Activated CD4-positive, alpha-beta T cell treated with anti-CD3 and anti-CD28 coated beads, Interleukin-2, amount 10 ng/mL, durations not matched to agents 24 days and 14 days (primary cell): ENCODE measurements at places on chromosomes 3 and 15. TPM values are rescaled to one million over a fixed set of nuclear protein-coding genes. Genes with fewer than 3 reads are reported as not detected.

The NPAP1 gene
- not detected in 2 replicates for total RNA-seq

The PLA2G4D gene
- not detected in 2 replicates for total RNA-seq

The CCR1 gene
- 5.9 and 6.7 TPM in 2 replicates for total RNA-seq

The DNAH1 gene
- total RNA-seq = 9.9 and 10.6 TPM in 2 replicates

The WNT7A gene
- total RNA-seq = 0.05 TPM in 1 of 2 replicates, not detected in the other

The AQP9 gene
- 0.26 TPM in 2 replicates for total RNA-seq

The RBM6 gene
- 95.3 and 100 TPM in 2 replicates for total RNA-seq

The ADAMTS9 gene
- not detected in 2 replicates for total RNA-seq

The CACNA1D gene
- total RNA-seq = 0.62 and 0.77 TPM in 2 replicates

The PRR20G gene
- total RNA-seq = not detected in 2 replicates

The PIERCE2 gene
- 0.49 TPM in 1 of 2 replicates, not detected in the other for total RNA-seq

The ONECUT1 gene
- not detected in 2 replicates for total RNA-seq

The FOXL2 gene
- total RNA-seq = not detected in 2 replicates

The ATP13A5 gene
- not detected in 2 replicates for total RNA-seq

The FSTL1 gene
- 0.12 and 0.26 TPM in 2 replicates for total RNA-seq

The MEGF11 gene
- total RNA-seq = not detected in 2 replicates

The ILDR1 gene
- total RNA-seq = 0.16 and 0.17 TPM in 2 replicates

The APH1B gene
- 3.7 and 3.8 TPM in 2 replicates for total RNA-seq

The ITIH1 gene
- total RNA-seq = not detected in 2 replicates

The LMOD3 gene
- total RNA-seq = not detected in 2 replicates

The PRTG gene
- not detected in 2 replicates for total RNA-seq

The NR1I2 gene
- total RNA-seq = 0.16 and 0.17 TPM in 2 replicates

The PLAAT1 gene
- not detected in 2 replicates for total RNA-seq

The SYNPR gene
- not detected in 2 replicates for total RNA-seq

The CHCHD6 gene
- 17.1 and 18.5 TPM in 2 replicates for total RNA-seq

The SH2D7 gene
- not detected in 2 replicates for total RNA-seq

The COLQ gene
- 1.7 TPM in 2 replicates for total RNA-seq

The DPPA2 gene
- not detected in 2 replicates for total RNA-seq

The EFCC1 gene
- 0.36 and 0.37 TPM in 2 replicates for total RNA-seq

The CYP11A1 gene
- not detected in 2 replicates for total RNA-seq

The ISLR gene
- not detected in 2 replicates for total RNA-seq

The NBEAL2 gene
- total RNA-seq = 115 and 119 TPM in 2 replicates

The SLC12A8 gene
- 1.1 and 1.2 TPM in 2 replicates for total RNA-seq

The FMN1 gene
- total RNA-seq = 0.02 TPM in 1 of 2 replicates, not detected in the other

The SLC28A1 gene
- total RNA-seq = not detected in 2 replicates

The EXD1 gene
- total RNA-seq = not detected in 2 replicates

The MUSTN1 gene
- total RNA-seq = 0.43 and 0.54 TPM in 2 replicates

The SNUPN gene
- 33.7 and 34.5 TPM in 2 replicates for total RNA-seq

The EFHB gene
- total RNA-seq = 0.44 and 0.85 TPM in 2 replicates

The TRIM42 gene
- total RNA-seq = not detected in 2 replicates

The PHLDB2 gene
- total RNA-seq = 0.45 and 0.98 TPM in 2 replicates

The CRABP1 gene
- total RNA-seq = not detected in 2 replicates

The SPESP1 gene
- total RNA-seq = 0.51 and 1.1 TPM in 2 replicates

The TGM4 gene
- total RNA-seq = not detected in 2 replicates

The ZNF660 gene
- total RNA-seq = 0.17 and 0.30 TPM in 2 replicates

The STAC gene
- total RNA-seq = not detected in 2 replicates

The HHLA2 gene
- 2.0 and 2.2 TPM in 2 replicates for total RNA-seq

The LDHAL6B gene
- not detected in 2 replicates for total RNA-seq

The MME gene
- total RNA-seq = not detected in 2 replicates
